ENCODE measurements at places on chromosomes 7 and 10. TPM values are rescaled to one million over a fixed set of nuclear protein-coding genes. Genes with fewer than 3 reads are reported as not detected.

The ZNF804B gene
- not detected for total RNA-seq

The GRID2IP gene
- not detected for total RNA-seq

The SYCE1 gene
- not detected for total RNA-seq

The LLCFC1 gene
- total RNA-seq, result not detected

The MINDY4 gene
- 3.5 TPM for total RNA-seq
